ENCODE measurements at places on chromosomes 11 and 22.

DNA sequence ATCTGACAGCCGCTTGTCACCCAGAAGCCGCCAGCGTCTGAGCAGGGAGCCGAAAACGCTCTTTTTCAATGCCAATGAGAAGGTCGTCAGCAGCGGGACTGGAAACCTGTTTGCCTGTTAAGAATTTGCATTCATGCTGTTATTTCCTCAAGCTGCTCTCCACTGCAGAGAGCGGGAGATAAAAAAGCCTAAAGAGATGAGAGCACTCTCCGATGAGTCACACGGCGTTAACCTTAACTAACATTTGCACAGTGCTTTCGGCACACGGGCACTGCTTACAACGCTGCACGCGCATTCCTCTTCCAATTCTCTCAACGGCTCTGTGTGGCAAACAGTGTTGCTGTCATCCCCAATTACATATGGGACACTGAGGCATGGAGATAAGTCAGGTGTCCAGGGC lies 40.0 kb upstream of the RTL6 start:
- DNase-seq, result no peak

DNA sequence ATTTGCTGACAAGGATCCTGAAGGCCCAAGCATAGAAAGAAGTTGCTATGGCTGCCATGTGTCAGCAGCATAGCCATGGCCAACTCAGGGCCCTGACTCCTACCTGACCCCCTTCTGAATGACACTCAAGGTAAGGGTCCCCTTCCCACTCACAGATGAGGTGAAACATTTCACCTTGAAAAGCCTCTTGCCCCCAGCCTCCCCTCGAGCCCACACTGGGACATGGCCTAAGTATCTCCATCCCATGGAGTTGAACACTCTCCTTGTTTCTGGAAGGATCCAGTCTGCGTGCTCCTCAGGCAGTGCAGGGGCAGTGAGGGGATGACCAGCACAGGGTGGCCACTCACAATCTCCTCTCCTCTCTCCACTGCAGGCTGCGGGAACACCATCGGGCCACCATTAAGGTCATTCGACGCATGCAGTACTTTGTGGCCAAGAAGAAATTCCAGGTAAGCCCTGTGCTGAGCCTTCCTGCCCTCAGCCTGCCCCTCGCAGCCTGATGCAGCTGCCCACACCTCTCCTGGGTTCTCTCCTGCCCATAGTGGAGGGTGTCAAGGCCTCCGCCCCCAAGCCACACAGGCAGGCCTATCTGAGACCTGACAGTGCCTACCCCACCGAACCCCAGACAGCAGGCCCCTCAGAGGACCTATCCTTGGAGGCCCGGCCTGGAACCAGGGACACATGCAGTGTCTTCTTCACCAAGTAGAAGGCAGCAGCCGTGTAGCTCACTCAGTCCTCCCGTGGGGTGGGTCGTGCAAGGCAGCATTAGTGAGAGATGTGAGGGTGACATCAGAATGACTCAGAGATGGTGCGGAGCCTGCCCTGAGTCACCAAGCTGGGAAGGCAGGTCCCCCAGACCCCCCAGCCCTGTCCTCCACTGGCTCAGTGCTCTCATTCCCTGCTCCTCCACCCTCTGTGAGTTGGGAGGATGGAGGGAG lies 68.9 kb upstream of the KCNQ1OT1 start:
- DNase-seq, result no peak

DNA sequence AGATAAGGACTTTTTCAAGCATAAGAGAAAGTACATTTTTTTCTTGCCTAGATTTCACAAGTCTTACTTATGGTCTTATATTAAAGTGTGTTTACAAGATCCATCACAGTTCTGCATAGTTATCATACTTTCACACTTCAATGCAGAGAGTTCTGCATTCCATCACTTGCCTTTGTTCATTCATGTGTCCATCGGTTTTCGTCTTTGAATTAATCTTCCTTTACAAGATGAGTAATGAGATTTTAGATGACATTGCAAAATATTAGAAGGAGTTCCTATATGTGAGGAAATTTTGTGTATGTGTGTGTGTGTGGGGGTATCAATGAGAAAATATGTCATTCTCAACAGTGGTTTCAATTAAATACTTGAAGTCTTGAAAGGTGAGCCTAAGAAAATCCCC lies 98.1 kb upstream of the GUCY1A2 start:
- no peak for DNase-seq

DNA sequence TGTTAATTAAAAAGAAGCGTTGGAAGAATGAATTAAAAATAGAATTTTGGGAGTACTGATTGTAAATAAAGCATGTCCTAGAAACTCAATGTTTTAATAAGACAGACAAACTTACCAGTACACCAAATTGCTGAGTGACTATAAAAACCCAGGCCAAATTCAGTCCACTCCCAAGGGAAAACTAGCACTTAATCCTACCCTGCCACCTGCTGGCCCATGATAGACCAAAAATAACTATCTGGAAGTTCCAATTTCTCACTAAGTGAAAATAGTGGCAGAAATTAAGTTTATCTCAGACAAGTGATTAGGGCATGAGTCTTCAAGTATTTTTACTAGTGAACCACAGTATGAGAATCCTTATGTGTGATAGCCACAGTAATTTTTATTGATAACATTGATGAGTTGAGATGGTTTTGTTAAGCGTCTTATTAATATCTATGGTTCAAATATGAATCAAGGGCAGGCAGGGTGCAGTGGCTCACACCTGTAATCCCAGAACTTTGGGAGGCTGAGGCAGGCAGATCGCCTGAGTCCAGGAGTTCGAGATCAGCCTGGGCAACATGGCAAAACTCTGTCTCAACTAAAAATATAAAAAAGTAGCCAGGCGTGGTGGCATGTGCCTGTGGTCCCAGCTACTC lies 9.8 kb upstream of the DDX10 start:
- peak; percentile 53 for DNase-seq

DNA sequence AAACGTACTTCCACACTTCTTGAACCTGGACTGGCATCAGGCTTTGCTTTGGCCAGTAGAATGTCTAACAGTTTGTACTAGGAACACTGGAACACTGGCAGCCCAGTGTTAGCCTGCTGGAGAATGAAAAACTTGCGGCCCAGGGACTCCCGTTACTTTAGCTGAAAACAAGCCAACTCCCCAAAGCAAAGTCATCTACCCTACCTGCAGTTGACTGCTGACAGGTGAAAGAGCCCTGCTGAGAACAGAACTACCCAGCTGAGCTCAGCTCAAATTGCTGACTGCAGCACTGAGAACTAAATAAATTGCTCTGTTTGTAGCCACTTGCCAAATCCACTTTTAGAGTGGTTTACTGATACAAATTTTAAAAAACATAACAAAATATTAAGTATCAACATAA lies 342.5 kb downstream of the LRRC4C start:
- DNase-seq, result no peak

DNA sequence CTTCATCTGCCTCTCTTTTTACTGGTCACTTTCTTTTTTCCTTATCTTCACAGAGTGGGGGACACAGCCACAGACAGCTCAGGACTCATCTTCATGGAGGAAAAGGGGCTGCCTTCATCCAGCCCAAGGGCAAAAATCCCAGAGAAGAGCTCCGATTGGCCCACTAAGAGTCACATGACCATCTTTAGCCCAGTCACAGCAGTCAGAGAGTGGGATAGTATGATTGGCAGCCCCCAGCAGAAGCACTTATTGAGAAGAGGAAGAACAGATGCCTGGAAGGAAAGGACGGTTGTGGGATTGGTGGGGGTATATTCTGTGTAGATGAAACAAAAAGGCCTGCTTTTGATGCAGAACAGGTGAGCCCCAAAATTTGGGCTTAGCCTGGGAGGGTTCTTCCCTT lies 77.8 kb downstream of the MN1 start:
- DNase-seq, result no peak

- no peak for DNase-seq
These were observed 39.6 kb downstream of the BTBD10 start for GRCh38 chr11:13423372-13423771.

DNA sequence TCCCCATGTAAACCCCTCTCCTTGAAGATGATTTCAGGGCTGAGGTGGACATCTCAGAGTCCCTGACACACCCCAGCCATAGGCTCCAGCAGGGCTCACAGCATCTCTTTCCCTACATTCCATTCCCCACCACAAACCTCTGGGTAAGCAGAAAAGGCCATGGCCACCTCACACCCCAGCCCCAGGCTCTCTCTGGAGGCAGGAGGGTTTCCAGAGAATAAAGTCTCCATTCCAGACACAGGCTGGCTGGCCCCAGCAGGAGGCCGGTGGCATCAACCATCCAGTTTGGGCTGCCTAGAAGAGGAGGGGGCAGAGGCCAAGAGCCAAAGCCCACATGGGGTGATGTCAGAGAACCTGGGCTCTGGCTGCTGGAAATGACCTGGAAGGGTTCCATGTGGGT lies 61.4 kb downstream of the TP53I11 start:
- DNase-seq, result no peak

- no peak for DNase-seq
These were observed 32.0 kb downstream of the TMEM123 start for GRCh38 chr11:102420547-102420946.

- DNase-seq, result no peak
These were observed 131.9 kb downstream of the RASSF10 start for GRCh38 chr11:13140873-13141655.

DNA sequence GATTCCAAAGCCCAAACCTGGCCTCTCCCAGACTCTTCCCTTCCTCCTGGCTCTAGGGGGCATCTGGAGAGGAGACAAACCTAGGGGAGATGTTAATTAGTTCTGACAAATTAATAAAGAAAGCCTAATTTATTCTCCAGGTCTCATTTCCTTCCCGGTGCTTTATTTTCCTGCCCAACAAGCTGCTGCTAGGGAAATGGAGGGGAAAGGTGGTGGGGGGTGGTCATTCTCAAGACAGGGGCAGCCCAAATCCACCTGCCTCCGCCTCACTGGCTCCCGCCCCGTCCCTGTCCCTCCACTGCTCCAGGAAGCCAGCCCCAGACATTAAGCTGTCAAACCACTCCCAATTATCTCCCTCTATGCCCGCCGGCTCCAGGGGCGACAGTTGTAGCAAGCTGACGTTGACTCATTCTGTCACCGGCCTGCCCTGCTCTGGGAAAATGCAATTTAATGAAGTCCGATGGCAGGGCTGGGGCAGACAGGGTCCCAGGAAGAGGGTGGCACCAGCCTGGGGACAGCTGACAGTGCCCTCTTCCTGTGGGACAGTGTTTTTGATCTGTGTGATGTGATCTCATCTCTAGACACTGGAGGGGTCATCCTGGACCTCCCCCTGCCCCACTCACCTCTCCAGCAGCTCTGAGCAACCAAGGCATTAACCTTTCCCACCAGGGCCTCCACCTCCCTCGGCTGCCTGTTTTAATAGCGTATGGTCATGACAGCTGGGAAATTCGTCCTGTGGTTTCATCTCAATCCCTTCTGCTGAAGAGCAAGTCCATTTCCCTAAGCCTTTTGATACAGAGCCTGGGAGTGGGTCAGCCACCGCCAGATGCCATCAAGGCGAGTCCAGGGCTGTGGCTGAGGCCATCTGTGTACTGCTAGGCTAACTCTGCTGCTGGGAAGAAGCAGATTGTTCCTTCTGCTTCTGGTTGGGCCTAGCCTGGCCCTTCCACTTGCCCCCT lies 27.1 kb downstream of the NECTIN1 start:
- no peak for DNase-seq

DNA sequence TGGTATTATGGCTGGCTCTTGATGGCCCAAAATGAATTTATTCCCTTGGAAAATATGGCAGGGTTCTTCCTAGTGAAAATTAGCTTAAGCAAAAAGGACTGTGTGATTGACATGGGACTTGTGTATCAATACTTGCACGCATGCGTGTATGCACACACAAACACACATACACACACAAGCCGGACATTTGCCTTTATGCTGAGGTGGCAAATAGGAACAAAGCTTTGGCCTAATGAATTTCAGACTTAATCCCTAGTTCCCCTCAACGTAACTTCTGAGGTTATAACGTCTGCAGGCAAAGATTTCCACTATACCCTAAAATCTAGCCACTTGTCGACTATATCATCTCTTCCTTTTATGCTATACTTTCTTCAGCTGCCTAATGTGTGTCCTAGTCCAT lies 2.9 kb upstream of the OR52I2 start:
- DNase-seq, result no peak

- no peak for DNase-seq
These were observed 592 bp downstream of the RHOD start for GRCh38 chr11:67057205-67057672.

DNA sequence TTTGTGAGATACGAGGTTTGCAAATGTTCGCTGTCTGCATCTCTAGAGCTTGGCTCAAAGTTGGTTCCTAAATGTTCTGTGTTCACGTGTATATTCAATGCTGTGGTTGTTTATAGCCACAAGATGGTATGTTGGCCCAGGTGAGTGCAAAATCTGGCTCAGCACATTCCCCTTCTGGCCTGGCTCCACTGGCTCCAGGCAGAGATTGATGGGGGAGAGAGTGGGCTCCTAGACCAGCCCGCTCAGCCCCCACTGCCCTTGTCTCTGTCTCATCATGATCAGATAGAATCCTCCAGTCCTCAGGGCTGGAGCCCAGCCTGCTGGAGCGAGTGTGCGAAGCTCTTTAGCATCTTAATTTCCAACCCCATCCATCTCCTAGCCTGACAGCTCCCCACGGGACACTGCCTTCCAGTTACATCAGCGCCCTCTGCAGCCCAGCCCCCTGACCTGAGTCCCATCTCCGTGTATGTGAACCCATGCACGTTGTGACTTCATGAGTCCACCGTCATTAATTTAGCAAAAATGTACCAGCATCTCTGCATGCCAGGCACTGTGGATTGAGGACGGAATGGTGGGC lies 2.0 kb downstream of the P2RX3 start:
- no peak for DNase-seq

DNA sequence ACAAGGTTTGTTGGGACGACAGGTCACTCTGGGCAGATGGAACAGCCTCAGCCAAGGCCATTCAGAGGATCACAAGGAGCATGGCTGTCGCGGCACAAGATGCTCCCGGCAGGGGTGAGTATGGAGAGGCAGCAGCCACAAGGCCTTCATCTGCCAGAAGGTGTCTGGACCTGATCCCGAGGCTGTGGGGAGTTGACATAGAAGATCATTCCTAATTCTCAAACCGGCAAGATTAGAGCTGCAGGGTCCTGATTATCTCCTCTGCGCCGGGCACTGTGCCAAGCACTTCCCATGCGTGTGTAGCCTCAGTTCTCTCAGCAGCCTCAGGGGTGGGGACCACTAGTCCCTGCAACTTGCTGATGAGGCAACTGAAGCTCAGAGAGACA lies 32.3 kb upstream of the RFPL3 start:
- no peak for DNase-seq

DNA sequence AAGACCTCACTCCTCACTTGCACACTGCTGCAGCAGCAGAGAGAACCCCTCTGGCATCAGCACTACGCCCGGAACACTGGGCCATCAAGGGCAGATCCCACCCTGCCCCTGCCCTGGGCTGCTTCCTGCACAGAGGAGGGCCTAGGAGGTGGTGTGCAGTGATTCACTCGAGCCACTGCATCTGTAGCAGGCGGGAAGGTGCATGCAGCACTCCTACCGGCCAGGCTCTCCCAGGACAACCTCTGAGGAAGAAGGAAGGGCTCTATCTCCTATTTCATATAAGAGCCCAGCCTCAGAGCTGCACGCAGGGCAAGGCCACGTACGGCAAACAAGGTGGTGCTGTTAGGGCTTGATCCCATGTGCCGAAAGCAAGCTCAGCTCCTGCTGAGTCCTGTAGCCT lies 14.2 kb downstream of the RANGAP1 start:
- DNase-seq, result no peak
